Left lung (tissue), 14 donors: ENCODE measurements at places on chromosomes 16 and 17.

DNA sequence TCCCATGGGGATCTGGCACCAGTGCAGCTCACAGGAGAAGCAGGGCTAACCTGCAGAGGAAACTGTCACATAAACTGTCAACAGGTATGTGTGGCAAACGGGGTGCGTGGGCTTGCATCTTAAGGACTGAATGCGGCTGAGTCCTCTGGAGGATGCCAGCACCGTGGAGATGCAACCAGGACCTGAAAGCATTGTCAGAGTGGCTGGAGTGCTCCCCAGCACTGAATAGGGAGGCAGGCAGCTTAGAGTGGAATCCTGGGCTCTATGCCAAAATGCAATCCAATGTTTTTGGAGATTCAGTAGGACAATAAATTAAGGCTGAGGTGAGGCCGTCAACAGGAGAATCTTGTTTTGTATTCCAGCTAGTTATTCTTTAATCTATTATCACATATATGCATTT lies 21.3 kb upstream of the SALL1 start:
- no peak for DNase-seq

DNA sequence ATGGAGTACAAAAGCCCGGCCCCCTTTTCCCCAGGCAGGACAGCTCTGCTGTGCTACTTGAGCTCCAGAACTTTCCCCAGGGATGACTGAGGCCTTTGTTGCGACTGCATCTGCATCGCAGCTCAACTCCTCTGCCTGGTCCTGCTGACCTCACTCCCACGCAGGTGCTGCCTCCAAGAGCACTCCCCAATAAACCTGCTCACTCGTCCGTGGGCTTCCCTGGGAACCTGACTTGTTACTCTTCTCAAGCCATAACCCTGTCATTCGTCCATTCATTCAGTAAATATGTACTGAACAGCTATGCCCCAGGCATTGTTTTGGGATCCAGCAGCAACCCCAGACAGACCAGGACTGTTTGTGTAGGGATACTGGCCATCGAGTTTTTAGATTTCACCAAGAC lies 11.6 kb upstream of the RMI2 start:
- no peak for DNase-seq

- no peak for DNase-seq
Observed at GRCh38 chr16:61820398-61820797, 215.8 kb downstream of the CDH8 start.

GRCh38 chr16:9542165-9542755 lies 450.8 kb downstream of the HAPSTR1 start:
- DNase-seq, result no peak
